GM23248 (cell line): ENCODE measurements at places on chromosomes 7 and 10. TPM values are rescaled to one million over a fixed set of nuclear protein-coding genes. Genes with fewer than 3 reads are reported as not detected.

DNA sequence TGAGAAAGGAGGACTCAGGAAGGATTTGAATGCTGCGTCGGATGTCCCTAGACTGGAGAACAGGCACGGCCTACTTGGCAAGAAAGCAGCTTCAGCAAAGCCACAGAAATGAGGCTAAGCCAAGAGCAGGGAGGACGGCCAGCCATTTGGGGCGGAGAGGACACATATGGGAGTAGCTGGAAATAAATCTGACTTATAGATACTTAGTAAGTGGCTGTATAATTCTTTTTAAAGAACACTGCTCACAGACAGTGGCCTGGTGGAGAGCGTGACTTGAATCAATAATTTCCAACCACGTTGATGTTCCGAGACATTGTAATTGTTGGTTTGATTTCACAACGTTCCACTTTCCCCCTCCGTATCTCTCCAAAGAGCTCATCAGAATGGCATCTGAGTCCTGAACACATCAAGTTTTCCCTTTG is 67.7 kb upstream of the JCAD start:
- peak overlapping the region; percentile 72 for H3K27ac ChIP-seq
- no peaks in the 10 kb centered on the region for H3K36me3 ChIP-seq
- DNase-seq: peak; percentile 85
- H3K4me3 ChIP-seq: peak overlapping the region; percentile 3; the same call in 1 of the 2 replicates

DNA sequence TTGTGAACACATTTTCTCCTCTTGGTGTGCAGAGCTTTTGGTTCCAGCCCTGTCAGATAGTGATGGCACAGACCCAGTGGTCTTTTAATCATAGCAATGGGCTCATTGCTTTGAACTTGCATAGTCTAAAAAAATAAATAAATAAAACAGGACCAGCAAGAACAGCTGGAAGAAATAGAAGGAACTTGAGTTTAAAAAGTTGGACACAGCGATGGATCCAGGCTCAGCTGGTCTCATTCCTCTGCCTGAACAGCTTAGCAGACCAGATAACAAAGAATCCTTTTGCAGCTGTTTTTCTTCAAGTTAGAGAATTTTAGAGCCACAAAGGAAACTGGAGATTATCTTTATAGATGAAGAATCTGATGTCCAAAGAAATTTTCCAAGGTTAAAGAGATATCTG is 1005.6 kb downstream of the LRMDA start:
- no peaks in the 10 kb centered on the region for H3K36me3 ChIP-seq
- no peak overlapping the region for H3K4me3 ChIP-seq
- DNase-seq: no peak

GRCh38 chr7:54933643-54934042 is 85.2 kb upstream of the EGFR start:
- no peaks in the 10 kb centered on the region for H3K36me3 ChIP-seq
- no peaks in the 10 kb centered on the region for H3K27me3 ChIP-seq
- peaks cover 7% of the 10 kb centered on the region for H3K4me1 ChIP-seq
- DNase-seq: peak; percentile 16
- peak overlapping the region; percentile 71 for H3K4me3 ChIP-seq
- H3K27ac ChIP-seq: no peak overlapping the region

GRCh38 chr10:117351996-117352395 is 23.2 kb downstream of the PDZD8 start:
- H3K4me3 ChIP-seq: no peak overlapping the region
- no peaks in the 10 kb centered on the region for H3K27me3 ChIP-seq
- DNase-seq: no peak
- H3K4me1 ChIP-seq: no peaks in the 10 kb centered on the region

Gene PRLHR
- not detected in 2 replicates for total RNA-seq

Gene HNRNPA2B1
- total RNA-seq: 125 and 134 TPM in 2 replicates

GRCh38 chr10:6487920-6488319 is 92.2 kb downstream of the PRKCQ start:
- H3K27ac ChIP-seq: no peak overlapping the region
- no peaks in the 10 kb centered on the region for H3K36me3 ChIP-seq
- peaks cover 6% of the 10 kb centered on the region; the same call in 1 of the 2 replicates for H3K27me3 ChIP-seq
- no peak overlapping the region for H3K4me3 ChIP-seq
- DNase-seq: no peak
- no peaks in the 10 kb centered on the region for H3K4me1 ChIP-seq

GRCh38 chr7:116097365-116098009 is 66.9 kb upstream of the TFEC start:
- no peaks in the 10 kb centered on the region for H3K27me3 ChIP-seq
- peak overlapping the region; percentile 68 for H3K27ac ChIP-seq
- no peaks in the 10 kb centered on the region for H3K36me3 ChIP-seq

DNA sequence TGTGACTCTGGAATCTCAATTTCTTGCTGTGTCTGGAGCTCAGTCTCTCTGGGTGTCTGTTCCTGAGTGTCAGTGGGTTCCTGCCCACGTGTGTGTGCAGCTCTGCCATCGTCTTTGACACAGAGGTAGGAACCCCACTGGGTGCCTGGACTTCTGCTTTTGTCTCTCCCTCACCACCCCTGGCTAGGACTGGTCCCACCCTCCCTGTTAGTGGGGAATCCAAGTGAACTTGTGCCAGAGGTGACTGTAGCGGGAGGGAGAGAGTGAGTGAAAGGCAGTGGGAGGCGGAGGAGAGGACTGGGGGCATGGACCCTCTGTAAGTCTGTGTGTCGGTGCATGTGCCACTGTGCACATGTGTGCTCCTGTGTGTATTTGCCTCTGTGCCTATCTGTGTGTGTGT is 299.9 kb upstream of the ZMIZ1 start:
- no peaks in the 10 kb centered on the region for H3K36me3 ChIP-seq
- H3K27me3 ChIP-seq: no peaks in the 10 kb centered on the region
- no peak overlapping the region for H3K4me3 ChIP-seq

Gene ZKSCAN1
- 17.8 and 21.9 TPM in 2 replicates for total RNA-seq

Gene CCDC146
- 0.32 and 0.89 TPM in 2 replicates for total RNA-seq

DNA sequence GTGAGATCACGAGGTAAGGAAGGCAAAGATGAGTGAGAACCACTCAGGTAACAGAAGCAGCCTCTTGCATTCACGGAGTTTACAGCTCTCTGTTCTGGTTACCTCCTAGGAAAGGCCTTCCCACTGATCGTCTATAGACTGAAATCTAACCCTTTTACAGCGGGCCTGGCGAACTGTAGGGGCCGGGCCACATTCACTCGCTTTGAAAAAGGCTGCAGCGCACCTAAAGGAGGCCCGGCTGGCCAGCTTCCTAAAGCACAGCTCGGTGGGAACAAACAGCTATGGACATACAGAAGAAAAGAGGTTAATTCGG is 565 bp downstream of the ATP5MK start:
- peaks cover 33% of the 10 kb centered on the region for H3K4me1 ChIP-seq
- H3K27ac ChIP-seq: peak overlapping the region; percentile 80
- no peaks in the 10 kb centered on the region for H3K27me3 ChIP-seq
- peak overlapping the region; percentile 96 for H3K4me3 ChIP-seq

DNA sequence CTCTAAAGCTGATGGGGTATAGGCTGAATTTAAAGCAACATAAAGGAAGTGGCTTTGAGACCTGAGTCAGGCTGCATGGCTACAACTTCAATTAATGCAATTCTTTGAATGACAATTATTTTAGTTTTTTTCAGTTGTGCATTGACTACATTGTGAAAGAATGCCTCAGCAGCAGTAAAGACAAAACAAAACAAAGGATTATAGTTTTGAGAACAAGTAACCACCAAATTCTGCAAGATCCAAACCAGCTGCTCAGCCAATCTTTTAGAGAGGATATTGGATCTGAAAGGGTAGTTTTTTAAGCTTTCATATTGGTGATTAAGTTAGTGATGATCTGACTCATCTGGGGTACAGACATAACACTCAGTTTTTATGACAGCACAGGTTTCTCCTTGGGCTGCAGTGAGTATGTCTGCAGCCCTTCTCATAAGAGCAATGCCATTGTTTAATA is 40.6 kb upstream of the ABCA13 start:
- peak; percentile 53 for DNase-seq
- no peak overlapping the region for H3K27ac ChIP-seq
- H3K36me3 ChIP-seq: no peaks in the 10 kb centered on the region

- DNase-seq: peak; percentile 13
- no peaks in the 10 kb centered on the region for H3K36me3 ChIP-seq
- H3K27me3 ChIP-seq: 0 out of 2 replicates have a peak, but pooled peaks cover 14% of the 10 kb centered on the region
- no peak overlapping the region for H3K4me3 ChIP-seq
- no peak overlapping the region for H3K27ac ChIP-seq
Observed at GRCh38 chr7:151537818-151538561, 18.3 kb upstream of the RHEB start.

Gene ADAM22
- total RNA-seq: 0.54 TPM in 1 of 2 replicates, not detected in the other

Gene EBLN1
- not detected in 2 replicates for total RNA-seq
